ENCODE measurements at places on chromosomes 2 and 18. TPM values are rescaled to one million over a fixed set of nuclear protein-coding genes. Genes with fewer than 3 reads are reported as not detected.

The SRD5A2 gene
- not detected for polyA plus RNA-seq

The SAG gene
- not detected for polyA plus RNA-seq

The LCLAT1 gene
- 2.3 TPM for polyA plus RNA-seq

The CPO gene
- polyA plus RNA-seq = 0.69 TPM

The TMSB10 gene
- polyA plus RNA-seq = 1,527 TPM

The GPBAR1 gene
- 3.1 TPM for polyA plus RNA-seq

The CHST9 gene
- not detected for polyA plus RNA-seq

The KCNG3 gene
- not detected for polyA plus RNA-seq

The CLEC4F gene
- polyA plus RNA-seq = not detected

The SP140L gene
- polyA plus RNA-seq = 6.0 TPM

The RNF144A gene
- polyA plus RNA-seq = 1.6 TPM

The DQX1 gene
- 4.1 TPM for polyA plus RNA-seq

The C2orf80 gene
- not detected for polyA plus RNA-seq

The TRIM43 gene
- polyA plus RNA-seq = not detected

The TNFAIP6 gene
- polyA plus RNA-seq = 0.75 TPM

The ACMSD gene
- not detected for polyA plus RNA-seq

The PDE11A gene
- 0.38 TPM for polyA plus RNA-seq

The BOLL gene
- not detected for polyA plus RNA-seq

The COL6A3 gene
- polyA plus RNA-seq = 54.5 TPM

The ZNF396 gene
- polyA plus RNA-seq = 4.2 TPM

The GKN2 gene
- polyA plus RNA-seq = 1.9 TPM

The SP5 gene
- polyA plus RNA-seq = not detected

The RUFY4 gene
- polyA plus RNA-seq = not detected

The REG3G gene
- 0.38 TPM for polyA plus RNA-seq

The TSPYL6 gene
- not detected for polyA plus RNA-seq

The UGT1A6 gene
- polyA plus RNA-seq = not detected

The C1QL2 gene
- 0.10 TPM for polyA plus RNA-seq

The EFHD1 gene
- 135 TPM for polyA plus RNA-seq

The ANKRD30BL gene
- not detected for polyA plus RNA-seq

The CLIP4 gene
- polyA plus RNA-seq = 7.6 TPM

The ELOA2 gene
- not detected for polyA plus RNA-seq

The MOGAT1 gene
- not detected for polyA plus RNA-seq
